PC-9 (cell line): ENCODE measurements at places on chromosomes 3 and 15. TPM values are rescaled to one million over a fixed set of nuclear protein-coding genes. Genes with fewer than 3 reads are reported as not detected.

GOLGA8J gene
- not detected in 2 replicates for total RNA-seq

GRCh38 chr3:100087198-100087597 lies 27.1 kb downstream of the FILIP1L start:
- no peaks in the 10 kb centered on the region for H3K27me3 ChIP-seq
- H3K36me3 ChIP-seq, result no peaks in the 10 kb centered on the region
- no peak overlapping the region for H3K27ac ChIP-seq
- H3K4me1 ChIP-seq, result peaks cover 10% of the 10 kb centered on the region
- no peak for DNase-seq

- H3K4me1 ChIP-seq, result no peaks in the 10 kb centered on the region
- H3K4me3 ChIP-seq, result no peak overlapping the region
- no peaks in the 10 kb centered on the region for H3K36me3 ChIP-seq
Measured at GRCh38 chr3:76025561-76025960, 240.2 kb upstream of the ZNF717 start.

- H3K36me3 ChIP-seq, result no peaks in the 10 kb centered on the region
- H3K27ac ChIP-seq, result no peak overlapping the region
- no peaks in the 10 kb centered on the region for H3K4me1 ChIP-seq
- DNase-seq, result no peak
- H3K27me3 ChIP-seq, result peaks cover 42% of the 10 kb centered on the region
Measured at GRCh38 chr3:185084901-185085300, 68.0 kb downstream of the C3orf70 start.

GRCh38 chr3:89223188-89223587 lies 115.8 kb downstream of the EPHA3 start:
- no peaks in the 10 kb centered on the region for H3K36me3 ChIP-seq
- H3K4me1 ChIP-seq, result no peaks in the 10 kb centered on the region
- H3K27me3 ChIP-seq, result no peaks in the 10 kb centered on the region
- H3K4me3 ChIP-seq, result no peak overlapping the region
- H3K27ac ChIP-seq, result no peak overlapping the region
- DNase-seq, result no peak

SCG3 gene
- total RNA-seq, result not detected in 2 replicates

DNA sequence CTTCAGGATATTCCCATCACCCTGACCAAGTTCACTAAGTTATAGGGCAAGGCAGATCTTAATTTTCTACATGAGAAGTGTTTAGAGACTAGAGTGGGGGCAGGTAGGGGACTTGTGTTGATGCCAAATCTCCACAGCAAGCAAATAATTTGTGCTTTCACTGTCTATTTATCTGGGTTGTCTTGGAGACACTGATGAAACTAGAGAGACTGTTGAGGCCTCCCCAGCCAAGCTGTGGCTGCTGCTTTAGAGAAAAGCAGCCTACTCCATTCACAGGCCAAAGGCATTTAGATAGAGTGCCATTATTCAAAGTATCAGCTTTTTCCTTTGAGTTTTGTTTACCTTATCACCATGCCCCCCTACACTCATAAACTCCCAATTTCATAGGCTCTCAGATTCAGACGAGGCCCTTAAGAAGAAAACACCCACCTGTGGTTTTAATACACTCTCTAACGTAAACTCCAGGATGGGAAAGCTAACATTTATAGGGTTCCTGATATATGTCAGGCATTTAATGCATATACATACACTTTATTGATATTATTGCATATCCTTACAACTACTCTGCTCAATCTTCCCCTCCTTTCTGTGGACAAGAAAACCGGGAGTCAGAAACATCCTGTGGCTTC lies 130.4 kb upstream of the FOXB1 start:
- no peak overlapping the region for H3K27ac ChIP-seq
- H3K27me3 ChIP-seq, result no peaks in the 10 kb centered on the region
- DNase-seq, result no peak

- H3K27ac ChIP-seq, result no peak overlapping the region
- DNase-seq, result no peak
- no peaks in the 10 kb centered on the region for H3K36me3 ChIP-seq
- no peaks in the 10 kb centered on the region for H3K4me1 ChIP-seq
- H3K27me3 ChIP-seq, result no peaks in the 10 kb centered on the region
- H3K4me3 ChIP-seq, result no peak overlapping the region
Measured at GRCh38 chr3:142004025-142004424, 127.6 kb downstream of the ATP1B3 start.

SEMA6D gene
- not detected in 2 replicates for total RNA-seq
